ENCODE measurements at places on chromosomes 3 and 15. TPM values are rescaled to one million over a fixed set of nuclear protein-coding genes. Genes with fewer than 3 reads are reported as not detected.

- DNase-seq: no peak
Observed at GRCh38 chr3:40939741-40940130, 259.6 kb upstream of the CTNNB1 start.

DNA sequence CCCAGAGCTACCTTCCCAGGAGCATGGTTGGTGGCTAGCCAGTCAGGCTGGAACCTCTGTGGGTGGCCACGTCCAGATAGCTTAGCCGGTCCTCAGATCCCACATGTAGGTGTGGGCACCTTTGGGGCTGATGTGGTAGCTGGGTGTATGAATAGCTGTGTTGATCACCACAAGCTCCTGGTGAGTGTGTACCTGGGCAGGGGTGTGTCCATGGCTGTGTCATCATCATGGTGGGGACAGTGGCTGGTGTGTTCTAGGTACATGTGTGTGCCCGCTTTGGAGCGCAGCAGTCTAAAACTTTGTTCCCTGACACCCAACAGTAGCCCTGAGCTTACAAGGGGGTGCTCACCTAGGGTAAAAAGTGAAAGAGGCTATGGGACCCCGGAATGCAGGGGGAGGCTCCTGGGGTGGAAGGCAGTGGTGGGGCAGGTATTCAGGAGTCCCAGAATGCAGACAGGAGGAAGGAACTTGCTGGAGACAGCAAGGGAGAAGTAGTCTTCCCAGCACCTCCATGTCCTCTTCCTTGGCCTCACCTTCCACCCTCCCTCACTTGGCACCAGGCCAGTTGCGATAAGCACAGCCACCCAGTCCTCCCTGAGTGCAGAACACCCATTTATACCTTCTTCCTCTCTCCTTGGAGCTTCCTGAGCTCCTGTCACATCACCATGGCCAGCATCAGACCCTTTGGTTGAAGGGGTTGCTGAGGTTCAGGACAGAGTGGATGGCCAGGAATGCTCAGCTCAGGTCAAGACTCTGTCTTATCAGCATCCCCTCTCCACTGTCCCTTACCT is 1.2 kb downstream of the CISH start:
- DNase-seq: no peak

DNA sequence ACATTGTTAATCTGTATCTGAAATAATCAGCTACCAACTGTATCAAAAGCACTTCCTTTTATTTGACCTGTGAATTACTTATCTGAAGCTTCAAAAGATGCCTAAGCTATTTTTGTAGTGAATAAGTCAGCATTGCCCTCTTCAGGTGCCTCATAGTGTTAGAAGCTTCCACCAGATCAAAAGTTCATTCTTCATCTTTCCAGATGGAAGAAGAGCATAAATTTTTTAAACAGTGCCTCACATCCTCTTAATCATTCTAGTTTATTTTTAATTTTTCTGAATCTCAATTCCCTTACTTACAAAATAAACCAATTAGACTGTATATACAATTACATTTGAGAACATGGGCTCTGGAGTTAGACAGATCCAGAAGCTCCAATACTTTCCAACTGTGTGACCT is 65.0 kb downstream of the MYO5A start:
- DNase-seq: no peak

DNA sequence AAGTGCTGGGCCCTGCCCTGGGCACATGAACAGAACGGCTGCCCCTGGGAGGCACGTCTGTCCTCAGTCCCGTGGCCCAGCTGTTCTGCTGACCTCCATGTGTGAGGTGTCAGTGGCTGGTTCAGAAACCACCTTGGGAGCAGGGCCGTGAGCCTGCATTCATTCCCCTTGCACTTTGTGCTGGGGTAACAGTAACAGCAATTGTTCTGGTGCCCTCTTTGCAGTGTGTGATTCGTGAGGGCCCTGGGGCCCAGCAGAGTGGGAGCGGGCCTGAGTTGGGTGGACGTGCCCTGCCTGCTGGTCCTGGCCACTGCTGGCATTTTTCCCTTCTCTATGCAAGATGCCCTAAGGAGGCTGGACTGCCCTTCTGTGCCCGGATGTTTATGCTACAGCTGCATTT is 50.4 kb upstream of the MYZAP start:
- DNase-seq: no peak

DNA sequence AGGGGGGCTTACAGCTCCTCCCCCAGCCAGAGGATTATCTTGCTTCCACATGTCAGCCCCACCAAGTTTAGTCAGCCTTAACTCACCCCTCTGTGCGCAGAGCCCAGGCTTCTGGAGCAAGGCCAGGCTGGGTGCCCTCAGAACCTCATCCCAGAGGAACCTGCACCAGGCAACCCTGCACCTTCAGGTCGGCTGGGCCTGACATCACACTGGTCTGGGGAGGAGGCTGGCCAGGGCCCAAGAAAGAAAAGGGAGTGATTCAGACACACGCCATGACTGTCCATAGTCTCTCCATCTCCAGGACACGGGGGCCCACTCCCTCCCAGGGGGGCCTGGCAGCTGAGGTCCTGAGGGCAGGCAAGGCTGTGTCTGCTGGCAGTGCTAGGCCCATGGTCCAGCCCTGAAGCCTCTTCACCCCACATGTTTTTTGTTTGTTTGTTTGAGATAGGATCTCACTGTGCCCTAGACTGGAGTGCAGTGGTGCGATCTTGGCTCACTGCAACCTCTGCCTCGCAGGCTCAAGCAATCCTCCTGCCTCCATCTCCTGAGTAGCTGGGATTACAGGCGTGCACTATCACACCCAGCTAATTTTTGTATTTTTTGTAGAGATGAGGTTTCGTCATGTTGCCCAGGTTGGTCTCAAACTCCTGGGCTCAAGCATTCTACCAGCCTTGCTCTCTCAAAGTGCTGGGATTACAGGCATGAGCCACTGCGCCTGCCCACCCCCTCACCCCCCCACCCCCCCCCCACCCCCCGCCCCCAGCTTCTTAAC is 11.1 kb downstream of the TNK2 start:
- DNase-seq: no peak

DNA sequence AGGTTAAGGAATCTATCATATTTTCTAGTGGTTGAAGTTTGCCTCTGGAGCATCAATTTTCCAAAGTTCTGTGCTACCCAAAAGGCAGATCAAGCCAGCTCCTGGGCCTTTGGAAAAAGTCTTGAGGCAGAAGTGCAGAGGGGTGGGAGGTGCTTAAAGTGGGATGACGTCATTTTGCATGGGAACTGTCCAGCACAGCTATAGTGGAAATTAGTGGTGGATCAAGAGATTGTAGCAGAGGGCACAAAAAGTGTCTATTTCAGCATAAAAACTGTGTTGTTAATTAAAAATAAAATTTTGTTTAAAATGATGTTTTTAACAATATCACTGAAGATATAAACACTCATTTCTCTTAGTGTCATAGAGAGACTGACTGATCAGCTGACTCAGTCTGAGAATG is 221.9 kb downstream of the LRRN1 start:
- no peak for DNase-seq

DNA sequence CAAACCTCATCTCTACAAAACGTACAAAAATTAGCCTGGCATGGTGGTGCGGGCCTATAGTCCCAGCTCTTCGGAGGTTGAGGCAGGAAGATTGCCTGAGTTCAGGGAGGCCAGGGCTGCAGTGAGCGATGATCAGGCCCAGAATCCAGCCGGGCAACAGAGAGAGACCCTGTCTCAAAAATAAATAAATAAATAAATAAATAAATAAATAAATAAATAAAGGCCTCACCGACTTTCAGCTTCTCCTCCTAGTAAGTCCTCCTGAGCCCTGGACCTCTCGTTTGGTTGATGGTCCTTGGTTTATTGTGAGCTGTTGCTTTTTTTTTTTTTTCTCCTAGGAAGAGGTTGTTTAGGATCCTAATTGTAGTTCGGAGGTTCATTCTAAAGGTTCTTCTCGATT is 25.1 kb downstream of the WDR73 start:
- DNase-seq: no peak

GRCh38 chr3:13459605-13460340 is 20.3 kb upstream of the HDAC11 start:
- DNase-seq: no peak

The MANF gene
- 114 TPM for total RNA-seq

GRCh38 chr15:91941871-91942658 is 88.6 kb downstream of the SLCO3A1 start:
- DNase-seq: no peak

GRCh38 chr3:158748237-158748828 is 16.1 kb upstream of the RARRES1 start:
- no peak for DNase-seq

DNA sequence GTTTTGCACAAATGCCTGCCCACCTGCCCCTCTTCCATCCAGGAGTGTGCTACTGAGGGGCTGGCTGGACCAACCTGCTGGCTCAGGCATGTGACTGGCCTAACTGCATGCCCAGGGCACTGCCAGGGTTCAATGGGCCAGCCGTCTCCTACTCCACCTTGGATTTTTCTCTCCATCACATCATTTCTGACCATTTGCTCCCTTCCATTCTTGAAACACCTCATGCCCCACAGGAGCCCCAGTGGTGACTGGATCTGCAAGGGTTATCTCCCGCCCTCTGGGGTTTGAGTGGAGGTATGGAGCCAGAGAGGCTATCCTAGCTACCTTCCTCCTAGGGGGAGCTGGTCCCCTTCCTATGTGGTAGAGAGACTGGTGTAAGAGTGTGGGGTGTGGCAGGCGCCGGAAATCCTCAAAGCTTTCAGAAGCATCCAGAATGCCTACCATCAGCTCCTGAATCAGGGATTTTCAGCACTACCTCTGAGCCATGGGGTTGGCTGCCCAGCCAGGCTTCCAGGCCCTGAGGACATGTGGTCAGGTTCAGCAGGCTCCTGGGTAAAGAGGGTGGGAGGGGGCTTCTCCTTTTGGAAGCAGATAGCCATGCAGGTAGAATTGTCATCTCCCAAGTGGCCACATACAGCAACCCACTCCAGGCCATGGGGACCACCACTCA is 2.9 kb upstream of the MANF start:
- DNase-seq: no peak

The CFAP91 gene
- total RNA-seq: 7.0 TPM

DNA sequence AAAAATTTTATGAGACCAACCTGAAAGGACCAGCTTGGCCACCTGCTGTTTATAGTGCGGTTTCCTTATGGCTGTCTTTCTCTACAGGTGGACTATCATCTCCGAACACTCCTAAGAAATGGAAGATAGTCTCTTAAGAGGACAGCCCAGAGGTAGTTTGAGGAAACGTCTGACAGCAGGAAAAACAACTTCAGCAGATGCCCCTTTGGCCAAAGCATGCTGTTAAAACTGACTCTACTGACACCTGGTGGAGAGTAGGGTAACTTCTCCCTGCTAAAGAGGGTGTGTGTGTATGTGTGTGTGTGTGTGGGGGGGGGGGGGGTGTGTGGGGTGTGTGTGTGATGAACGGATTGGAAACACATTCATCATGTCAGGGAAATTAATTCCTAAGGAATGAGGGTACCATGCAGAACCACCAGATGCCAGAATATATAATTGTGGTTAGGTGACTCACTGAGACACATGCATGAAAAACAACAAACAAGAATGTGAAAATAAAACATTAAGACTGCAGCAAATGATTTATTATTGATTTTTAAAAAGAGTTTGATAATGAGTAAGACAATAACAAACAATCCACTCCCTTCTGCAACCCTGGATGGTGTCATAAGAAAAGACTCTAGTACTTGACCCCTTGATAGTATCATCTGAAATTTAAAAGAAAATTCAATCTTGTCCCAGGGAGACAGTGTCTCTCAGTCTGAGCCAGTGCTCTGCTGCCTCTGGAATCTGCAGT is 256.5 kb downstream of the THRB start:
- DNase-seq: peak; percentile 27

The TPRG1 gene
- 0.61 TPM for total RNA-seq

DNA sequence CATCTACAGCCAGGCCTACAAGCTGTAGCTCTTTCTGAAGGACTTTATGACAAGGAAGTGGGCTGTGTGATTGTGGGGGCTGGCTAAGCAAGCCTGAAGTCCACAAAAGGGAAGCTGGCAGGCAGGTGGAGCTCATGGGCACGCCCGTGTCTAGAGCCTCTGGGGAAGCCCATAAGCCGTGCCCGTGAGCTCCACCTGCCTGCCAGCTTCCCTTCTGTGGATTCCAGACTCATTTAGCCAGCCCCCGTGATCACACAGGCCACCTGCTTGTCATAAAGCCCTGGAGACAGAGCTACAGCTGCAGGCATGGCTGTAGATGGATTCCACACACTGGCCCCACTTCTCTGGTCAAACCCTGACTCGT is 15.2 kb downstream of the EFCC1 start:
- DNase-seq: no peak

The PIF1 gene
- total RNA-seq: 53.2 TPM

DNA sequence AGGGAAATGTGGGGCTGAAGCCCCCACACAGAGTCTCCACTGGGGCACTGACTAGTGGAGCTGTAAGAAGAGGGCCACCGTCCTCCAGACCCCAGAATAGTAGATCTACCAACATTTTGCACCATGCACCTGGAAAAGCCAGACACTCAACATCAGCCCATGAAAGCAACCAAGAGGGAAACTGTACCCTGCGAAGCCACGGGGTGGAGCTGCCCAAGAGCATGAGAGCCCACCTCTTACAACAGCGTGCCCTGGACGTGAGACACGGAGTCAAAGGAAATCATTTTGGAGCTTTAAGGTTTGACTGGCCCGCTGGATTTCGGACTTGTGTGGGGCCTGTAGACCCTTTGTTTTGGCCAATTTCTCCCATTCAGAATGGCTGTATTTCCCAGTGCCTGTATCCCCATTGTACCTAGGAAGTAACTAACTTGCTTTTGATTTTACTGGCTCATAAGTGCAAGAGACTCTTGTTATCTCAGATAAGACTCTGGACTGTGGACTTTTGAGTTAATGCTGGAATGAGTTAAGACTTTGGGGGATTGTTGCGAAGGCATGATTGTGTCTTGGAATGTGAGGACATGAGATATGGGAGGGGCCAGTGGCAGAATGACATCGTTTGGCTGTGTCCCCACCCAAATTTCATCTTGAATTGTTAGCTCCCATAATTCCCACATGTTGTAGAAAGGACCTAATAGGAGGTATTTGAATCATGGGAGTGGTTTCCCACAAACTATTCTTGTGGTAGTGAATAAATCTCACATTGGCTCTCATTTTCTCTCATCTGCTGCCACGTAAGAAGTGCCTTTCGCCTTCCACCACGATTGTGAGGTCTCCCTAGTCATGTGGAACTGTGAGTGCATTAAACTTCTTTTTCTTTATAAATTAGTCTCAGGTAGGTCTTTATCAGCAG is 105.8 kb downstream of the CBLB start:
- no peak for DNase-seq

The FANCD2OS gene
- not detected for total RNA-seq

- DNase-seq: no peak
Observed at GRCh38 chr3:184448321-184449160, 68.7 kb downstream of the CHRD start.

The PIERCE2 gene
- total RNA-seq: 2.0 TPM

DNA sequence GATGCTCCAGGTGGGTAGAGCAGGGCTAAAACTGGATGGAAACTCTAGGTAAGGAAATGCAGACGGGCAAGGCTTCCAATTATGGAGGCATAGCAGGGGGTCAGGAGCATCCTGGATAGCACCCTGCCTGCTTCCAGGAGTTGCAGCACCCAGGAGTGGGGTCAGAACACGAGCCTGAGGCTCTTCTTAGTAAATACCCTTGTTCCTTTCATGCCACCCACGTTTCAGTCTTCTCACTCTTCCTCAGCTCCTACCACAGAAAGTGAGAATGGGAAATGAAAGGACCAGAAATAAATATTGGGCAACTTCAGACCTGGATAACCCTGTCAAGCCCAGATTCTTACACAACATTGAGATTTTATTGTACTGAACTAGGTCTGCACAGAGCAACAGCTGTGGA is 16.4 kb downstream of the CCR1 start:
- no peak for DNase-seq

Measured in neural crest cell (in vitro differentiated cells).